Mammary epithelial cell (primary cell): ENCODE measurements at places on chromosomes 16 and 17. TPM values are rescaled to one million over a fixed set of nuclear protein-coding genes. Genes with fewer than 3 reads are reported as not detected.

The CTF1 gene
- total RNA-seq: 2.8 TPM

The RASL10B gene
- total RNA-seq: 0.19 and 0.27 TPM in 2 replicates

The CHST5 gene
- total RNA-seq: 0.21 and 0.24 TPM in 2 replicates

The TEKT1 gene
- total RNA-seq: not detected

The PDK2 gene
- 18.2 TPM for total RNA-seq

The HAGHL gene
- 8.0 and 20.1 TPM in 2 replicates for total RNA-seq

The PLA2G10 gene
- 1.0 TPM for total RNA-seq

The GPRC5B gene
- 3.2 TPM for total RNA-seq

The HOXB13 gene
- total RNA-seq: not detected in 2 replicates

The VAT1L gene
- not detected in 2 replicates for total RNA-seq

The HS3ST6 gene
- not detected in 2 replicates for total RNA-seq

The TLCD1 gene
- 7.8 and 16.7 TPM in 2 replicates for total RNA-seq

The NOXO1 gene
- total RNA-seq: not detected

The EVPL gene
- total RNA-seq: 2.5 and 6.2 TPM in 2 replicates

The CLEC19A gene
- under 0.01 TPM for total RNA-seq

The GJC1 gene
- total RNA-seq: 7.0 TPM

The LPO gene
- not detected in 2 replicates for total RNA-seq

The LAT gene
- total RNA-seq: 3.1 and 4.4 TPM in 2 replicates

The SOX8 gene
- total RNA-seq: under 0.01 TPM

The CNTNAP4 gene
- 0.83 TPM for total RNA-seq

The KDM8 gene
- total RNA-seq: 3.6 and 4.0 TPM in 2 replicates

The SLFN12 gene
- 6.3 and 10.8 TPM in 2 replicates for total RNA-seq

The PHLPP2 gene
- total RNA-seq: 16.8 TPM

The CDR2 gene
- 31.3 TPM for total RNA-seq

The SCN4A gene
- total RNA-seq: not detected in 2 replicates

The CA7 gene
- total RNA-seq: not detected

The CCL14 gene
- not detected in 2 replicates for total RNA-seq

The MMP25 gene
- 0.50 TPM for total RNA-seq

The VAC14 gene
- total RNA-seq: 39.5 and 62.9 TPM in 2 replicates

The ADAP2 gene
- total RNA-seq: 1.0 and 1.5 TPM in 2 replicates

The FDXR gene
- 25.7 and 33.4 TPM in 2 replicates for total RNA-seq

The VPS9D1 gene
- total RNA-seq: 6.4 and 8.0 TPM in 2 replicates

The NDUFAF8 gene
- 14.7 TPM for total RNA-seq

The PLLP gene
- 1.1 and 2.2 TPM in 2 replicates for total RNA-seq

The SOX9 gene
- 81.9 TPM for total RNA-seq

The ALDH3A1 gene
- 0.49 and 0.69 TPM in 2 replicates for total RNA-seq

The MYO15A gene
- 0.13 and 0.87 TPM in 2 replicates for total RNA-seq

The PDE6G gene
- total RNA-seq: not detected in 2 replicates

The CD300LB gene
- total RNA-seq: not detected in 2 replicates

The BEAN1 gene
- total RNA-seq: 0.86 and 1.9 TPM in 2 replicates

The SEPTIN1 gene
- 2.0 and 3.4 TPM in 2 replicates for total RNA-seq

The LDAF1 gene
- 131 TPM for total RNA-seq

The KIF2B gene
- total RNA-seq: not detected
